Inflammatory macrophage treated with lipopolysaccharide for 1 hour (primary cell): ENCODE measurements at places on chromosomes 7 and 10.
A peak's percentile ranks its signal among the peaks of the same experiment; 100 is the strongest.

- no peak for DNase-seq
These were observed 49.5 kb upstream of the CALD1 start for GRCh38 chr7:134729895-134730294.

DNA sequence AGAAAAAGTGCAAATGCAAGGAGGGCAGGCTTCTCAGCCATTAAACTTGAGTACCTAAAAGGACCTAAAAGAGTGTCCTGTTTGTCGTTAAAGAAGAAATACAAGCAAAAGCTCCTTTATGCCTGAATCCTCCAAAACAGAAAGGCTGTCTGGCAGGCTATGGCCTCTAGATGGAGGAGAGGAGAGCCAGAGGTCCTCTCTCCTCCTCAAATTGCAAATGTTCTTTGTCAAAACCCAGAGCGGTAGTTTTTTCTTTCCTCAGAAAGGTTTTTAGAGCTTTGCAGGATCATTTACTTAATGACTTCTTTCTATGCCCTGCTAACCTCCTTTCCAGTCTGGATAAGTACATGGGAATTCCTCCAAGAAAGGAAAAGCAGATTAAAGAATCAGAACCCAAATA lies 1.9 kb upstream of the SORCS1 start:
- no peak for DNase-seq

DNA sequence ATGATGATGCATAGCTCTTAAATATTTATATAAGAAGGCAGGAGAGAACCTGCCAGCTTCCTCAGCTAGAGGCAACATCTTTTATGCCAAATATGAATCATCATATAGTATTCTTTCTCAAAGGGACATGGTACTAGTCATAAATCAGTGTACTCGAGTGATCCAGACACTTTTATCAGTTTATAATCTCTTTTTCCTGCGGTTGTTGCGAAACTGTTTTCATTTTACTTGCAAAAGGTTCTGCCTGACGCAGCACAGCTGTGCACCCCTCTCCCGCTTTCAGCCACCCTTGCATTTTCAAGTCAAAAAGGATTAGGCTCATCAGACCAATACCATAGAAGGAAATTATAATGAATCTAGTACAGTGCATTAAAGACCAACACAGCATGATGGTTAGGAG lies 332.3 kb upstream of the PRKCQ start:
- no peak for DNase-seq

DNA sequence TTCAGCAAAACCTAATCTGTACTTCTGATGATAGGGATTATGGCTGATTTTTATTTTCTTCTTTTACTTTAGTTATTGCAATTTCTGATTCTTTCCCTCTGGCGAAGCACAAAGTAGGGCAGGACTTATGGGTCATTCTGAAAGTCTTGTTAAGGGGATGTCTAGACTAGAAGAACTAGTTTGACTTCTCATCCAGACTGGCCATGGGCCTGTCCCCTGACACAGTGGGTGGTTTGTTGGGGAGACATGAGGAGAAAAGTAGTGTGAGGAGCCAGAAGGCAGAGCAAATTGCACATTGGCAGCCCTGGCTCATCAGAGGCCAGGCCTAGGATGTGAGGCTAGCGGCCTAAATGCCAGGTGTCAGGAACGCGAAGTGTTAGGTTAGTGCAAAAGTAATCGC lies 152.8 kb downstream of the RTKN2 start:
- DNase-seq: no peak

GRCh38 chr7:137091396-137091795 lies 222.9 kb downstream of the CHRM2 start:
- no peak for DNase-seq

GRCh38 chr10:98078774-98079173 lies 48.4 kb upstream of the CRTAC1 start:
- DNase-seq: no peak

- DNase-seq: no peak
These were observed 1325.5 kb downstream of the XPNPEP1 start for GRCh38 chr10:108597657-108598319.

- DNase-seq: no peak
These were observed 166.7 kb downstream of the TCERG1L start for GRCh38 chr10:131144711-131145375.

- DNase-seq: no peak
These were observed 1673.4 kb downstream of the REEP3 start for GRCh38 chr10:65194555-65194954.

DNA sequence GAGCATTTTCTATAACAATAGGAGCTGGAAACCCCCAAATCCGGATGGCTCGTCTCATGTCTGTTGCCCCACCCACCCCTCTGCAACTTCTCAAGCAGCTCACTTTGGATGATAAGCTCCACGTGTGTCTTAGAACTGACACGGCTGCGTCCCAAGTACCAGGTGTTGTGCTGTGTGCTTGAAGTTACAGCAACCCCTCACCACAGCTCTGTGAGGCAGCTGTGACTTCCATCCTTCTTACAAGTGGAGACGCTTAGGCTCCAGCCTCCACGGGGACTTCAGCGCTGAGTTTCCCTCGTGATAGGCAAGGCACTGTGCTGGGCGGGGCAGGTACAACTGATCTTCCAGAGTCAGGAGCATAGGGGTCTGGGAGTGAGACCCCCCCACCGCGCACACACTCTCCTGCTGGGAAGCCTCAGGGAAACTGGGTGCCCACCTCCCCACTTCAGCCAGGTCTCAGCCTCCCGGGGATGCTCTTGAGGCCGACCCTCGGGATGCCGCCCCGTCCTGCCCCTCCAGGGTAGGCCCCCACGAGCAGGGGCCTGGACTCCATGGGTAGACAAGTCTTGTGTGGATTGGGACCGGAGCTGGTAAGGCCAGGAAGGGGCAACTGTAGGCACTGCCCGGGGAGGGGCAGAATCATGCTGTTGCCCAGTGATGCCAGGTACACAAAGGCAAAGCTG lies 31.4 kb downstream of the EN2 start:
- no peak for DNase-seq

DNA sequence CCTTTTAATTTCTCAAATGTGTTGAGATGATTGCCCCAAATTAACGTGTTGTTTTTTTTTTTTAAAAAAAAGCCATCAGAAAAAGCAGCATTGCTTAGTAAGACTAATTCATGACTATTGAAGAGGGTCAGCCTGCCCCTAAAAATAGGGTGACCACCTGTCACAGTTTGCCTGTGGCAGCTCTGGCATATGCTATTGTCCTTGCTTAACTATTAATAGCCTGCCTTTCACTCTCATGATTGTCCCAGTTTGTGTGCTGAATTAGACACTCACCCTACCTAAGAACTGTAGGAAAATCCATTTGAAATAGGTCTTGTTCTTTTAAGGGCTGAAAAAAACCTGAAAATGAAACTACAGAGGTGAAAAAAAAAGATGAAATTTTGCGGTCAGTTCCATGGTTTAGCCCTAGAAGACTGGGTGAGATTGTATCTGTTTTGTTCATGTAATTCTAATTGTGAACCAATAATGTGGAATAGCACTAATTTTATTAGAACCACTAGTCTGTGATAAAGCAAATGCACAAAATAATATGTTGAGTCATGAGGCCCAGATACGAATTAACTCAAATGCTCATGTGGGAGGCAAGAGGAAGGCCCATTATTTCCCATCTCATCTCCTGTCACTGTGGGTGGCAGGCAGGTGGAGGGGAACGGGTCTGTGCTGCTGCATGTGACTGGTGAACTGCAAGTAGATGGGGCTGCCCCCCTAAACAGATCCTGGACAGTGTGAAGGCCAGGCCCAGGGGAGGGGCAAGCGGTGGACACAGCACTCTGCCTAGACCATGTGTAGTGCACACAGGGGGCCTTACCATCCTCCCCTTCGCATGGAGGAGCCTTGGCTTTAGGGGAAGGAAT lies 265.4 kb upstream of the NFE2L3 start:
- DNase-seq: no peak

GRCh38 chr10:33352615-33353014 lies 18.1 kb upstream of the NRP1 start:
- DNase-seq: no peak

DNA sequence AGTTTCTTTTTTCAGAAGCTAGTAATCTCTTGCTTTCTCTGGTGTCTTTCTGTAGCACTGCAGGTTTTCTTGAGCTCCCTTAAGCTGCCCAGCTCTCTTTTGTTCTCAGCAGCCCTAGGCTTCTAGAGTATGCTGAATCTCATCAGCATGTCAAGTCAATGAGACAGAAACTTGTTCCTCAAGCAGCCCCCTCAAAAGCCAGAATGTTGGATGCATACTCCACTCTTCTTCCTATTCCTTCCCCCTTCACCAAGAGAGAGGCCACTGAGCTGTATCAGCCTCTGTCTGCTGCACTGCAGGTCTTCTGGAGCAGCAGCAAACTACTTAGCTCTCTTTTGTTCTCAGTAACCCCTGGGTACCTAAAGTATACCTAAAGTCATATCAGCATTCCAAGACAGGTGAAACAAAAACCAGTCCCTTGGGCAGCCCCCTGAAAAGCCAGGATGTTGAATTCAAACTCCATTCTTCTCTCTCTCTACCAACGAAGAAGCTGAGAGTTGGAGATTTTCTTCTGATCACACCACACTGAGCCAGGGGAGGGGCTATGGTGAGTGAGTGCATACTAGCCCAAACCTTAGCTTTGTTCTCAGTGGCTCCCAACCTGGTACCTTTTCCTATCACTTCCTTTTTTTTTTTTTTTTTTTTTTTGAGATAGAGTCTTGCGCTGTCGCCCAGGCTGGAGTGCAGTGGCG lies 73.3 kb upstream of the WAC start:
- DNase-seq: no peak

DNA sequence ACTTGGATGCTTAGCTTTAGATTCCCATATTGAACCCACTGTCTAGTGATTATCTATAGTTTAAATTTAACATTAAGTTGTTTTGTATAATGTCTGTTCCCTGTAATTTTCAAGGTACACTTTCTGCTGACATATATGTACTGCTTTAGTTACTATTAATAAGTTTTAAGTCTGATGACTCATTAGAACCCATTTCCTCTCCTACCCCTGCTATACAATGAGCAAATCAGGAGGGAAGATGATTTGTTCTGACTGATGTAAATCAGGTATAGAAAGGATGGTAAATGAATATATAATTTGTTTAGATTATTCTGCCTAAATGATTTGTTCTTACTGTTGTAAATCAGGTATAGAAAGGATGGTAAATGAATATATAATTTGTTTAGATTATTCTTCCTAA lies 691.8 kb downstream of the NXPH1 start:
- DNase-seq: no peak

DNA sequence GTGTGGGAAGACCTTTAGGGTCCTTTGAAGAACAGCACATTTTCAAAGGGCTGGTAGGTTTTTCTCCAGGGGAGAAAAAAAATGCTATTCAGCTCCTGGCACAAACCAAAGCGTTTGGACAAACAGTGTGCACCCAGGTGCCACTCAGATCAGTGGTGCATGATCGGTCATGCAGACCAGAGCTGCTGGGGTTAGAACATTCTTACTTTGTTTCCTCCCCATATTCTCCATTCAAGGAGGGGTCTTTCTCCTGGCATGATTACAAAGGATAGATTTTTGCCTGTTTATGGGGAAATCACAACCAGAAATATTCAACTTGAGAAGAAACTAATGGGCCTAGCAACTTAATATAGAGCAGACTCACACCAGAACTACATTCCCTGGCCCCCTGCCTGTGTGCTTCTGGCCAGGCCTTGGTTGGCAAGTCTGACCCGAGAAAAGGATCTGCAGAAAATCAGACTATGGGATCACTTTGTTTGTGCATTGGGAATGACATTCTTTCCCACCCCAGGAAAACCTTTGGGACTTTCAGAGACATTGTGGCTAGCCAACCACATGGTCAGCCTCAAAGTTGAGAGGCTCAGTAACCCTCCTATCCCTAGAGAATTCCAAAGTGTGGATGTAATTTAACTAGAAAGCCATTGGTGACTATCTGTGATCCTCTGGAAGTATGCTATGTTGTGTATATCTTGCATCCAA lies 82.3 kb upstream of the FGL2 start:
- no peak for DNase-seq

- no peak for DNase-seq
These were observed 86.6 kb downstream of the FRMPD2 start for GRCh38 chr10:48187713-48188485.

DNA sequence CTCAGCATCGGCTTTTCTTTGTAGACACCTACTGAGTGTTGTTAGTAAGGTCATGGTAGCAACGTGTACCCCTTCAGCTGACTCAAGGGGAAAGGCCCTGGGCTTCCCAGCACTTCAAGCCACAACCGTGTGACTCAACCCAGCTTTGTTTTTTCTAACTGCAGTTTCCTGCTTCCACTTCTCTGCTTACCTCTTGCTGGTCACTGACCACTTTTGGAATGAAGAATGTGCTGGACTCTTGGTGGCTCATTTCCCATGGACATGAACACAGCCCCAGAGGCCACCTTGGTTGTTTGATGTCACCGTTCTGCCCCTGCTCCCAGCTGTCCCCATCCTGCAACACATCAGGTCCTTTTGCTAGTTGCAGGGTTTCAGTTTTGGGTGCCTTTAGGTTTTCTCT lies 69.5 kb upstream of the ZNF438 start:
- DNase-seq: peak; percentile 18

GRCh38 chr7:79050603-79051002 lies 402.9 kb downstream of the MAGI2 start:
- no peak for DNase-seq

DNA sequence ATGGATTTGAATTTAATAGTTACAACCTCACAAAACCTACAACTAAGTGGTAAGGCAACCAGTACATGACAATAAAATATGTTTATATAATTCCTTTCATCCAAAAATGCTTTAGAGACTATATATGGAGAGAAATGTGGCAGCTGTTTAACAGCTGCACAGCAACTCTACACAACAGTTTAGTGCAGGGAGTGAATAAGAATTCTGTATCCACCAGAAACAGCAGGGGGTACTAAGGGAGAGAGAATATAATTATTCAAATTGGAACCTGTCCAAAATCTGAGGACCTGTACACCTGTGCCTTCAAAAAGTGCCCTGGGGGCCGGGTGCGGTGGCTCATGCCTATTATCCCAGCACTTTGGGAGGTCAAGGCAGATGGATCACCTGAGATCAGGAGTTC lies 49.6 kb downstream of the POLL start:
- no peak for DNase-seq

DNA sequence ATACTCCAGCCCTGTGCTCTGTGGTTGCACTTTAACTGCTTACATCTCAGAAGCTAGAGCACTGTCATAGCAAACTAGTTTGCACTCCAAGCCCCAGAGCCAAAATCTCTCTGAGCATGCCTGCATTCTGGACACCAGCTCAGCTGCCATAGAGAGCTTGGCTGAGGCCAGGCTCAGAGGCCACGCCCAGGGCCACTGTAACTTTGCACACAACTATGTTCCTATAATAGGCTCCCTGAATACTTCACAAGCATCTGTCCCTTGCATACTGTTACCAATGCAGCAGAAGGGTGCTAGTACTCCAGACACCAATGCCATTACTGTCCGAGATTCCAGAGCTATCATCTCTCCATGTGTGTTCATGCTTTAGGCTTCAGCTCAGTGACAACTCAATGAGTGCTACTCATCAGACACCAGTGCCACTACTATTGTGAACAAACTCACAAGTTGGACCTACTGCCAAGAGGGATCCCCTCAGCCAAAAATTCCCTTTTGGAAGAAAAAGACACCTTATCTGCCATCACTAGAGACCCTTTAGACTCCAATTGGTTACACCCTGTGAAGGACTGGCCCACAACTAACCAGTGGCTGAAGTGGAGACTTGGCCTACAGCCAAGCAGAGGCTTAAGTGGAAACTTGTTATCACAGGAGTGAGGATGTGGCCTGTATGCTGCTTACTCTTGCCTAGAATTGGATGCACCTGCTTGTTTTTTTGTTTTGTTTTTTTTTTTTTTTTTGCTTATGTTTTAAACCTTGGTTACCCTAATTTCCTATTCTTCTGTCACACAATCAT lies 211.6 kb upstream of the MAGI2 start:
- DNase-seq: no peak

- peak; percentile 83 for DNase-seq
These were observed 3.4 kb upstream of the IL6 start for GRCh38 chr7:22723637-22724036.
